Kidney (tissue), 22 donors: ENCODE measurements at places on chromosomes 6 and 20. TPM values are rescaled to one million over a fixed set of nuclear protein-coding genes. Genes with fewer than 3 reads are reported as not detected.
A peak's percentile ranks its signal among the peaks of the same experiment; 100 is the strongest.

GRCh38 chr6:166691746-166692145 lies 64.7 kb upstream of the RPS6KA2 start:
- H3K36me3 ChIP-seq: no peaks in the 10 kb centered on the region
- no peak overlapping the region for H3K27ac ChIP-seq
- DNase-seq: peak; percentile 81
- no peaks in the 10 kb centered on the region for H3K27me3 ChIP-seq
- H3K4me1 ChIP-seq: no peaks in the 10 kb centered on the region

DNA sequence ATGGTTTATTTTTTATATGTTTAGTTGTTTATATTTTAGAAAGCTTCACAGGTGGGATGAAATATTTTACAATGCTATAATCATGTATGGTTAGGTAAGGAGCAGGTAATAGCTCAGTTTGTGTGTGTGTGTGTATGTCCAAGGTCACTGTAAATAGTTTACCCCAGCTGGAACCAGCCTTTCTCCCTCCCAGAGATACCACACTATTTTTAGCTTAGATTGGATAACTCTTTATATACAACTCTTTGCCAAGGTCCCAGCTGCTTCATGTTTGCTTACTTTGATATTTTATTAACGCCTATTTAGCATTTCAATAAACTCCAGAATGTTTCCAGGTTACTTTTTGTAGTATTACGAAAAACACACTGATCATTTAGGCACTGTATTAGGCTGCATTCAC lies 1.8 kb upstream of the PEX7 start:
- no peak overlapping the region for H3K27ac ChIP-seq
- H3K4me3 ChIP-seq: no peak overlapping the region
- no peaks in the 10 kb centered on the region for H3K4me1 ChIP-seq
- no peaks in the 10 kb centered on the region for H3K27me3 ChIP-seq

DNA sequence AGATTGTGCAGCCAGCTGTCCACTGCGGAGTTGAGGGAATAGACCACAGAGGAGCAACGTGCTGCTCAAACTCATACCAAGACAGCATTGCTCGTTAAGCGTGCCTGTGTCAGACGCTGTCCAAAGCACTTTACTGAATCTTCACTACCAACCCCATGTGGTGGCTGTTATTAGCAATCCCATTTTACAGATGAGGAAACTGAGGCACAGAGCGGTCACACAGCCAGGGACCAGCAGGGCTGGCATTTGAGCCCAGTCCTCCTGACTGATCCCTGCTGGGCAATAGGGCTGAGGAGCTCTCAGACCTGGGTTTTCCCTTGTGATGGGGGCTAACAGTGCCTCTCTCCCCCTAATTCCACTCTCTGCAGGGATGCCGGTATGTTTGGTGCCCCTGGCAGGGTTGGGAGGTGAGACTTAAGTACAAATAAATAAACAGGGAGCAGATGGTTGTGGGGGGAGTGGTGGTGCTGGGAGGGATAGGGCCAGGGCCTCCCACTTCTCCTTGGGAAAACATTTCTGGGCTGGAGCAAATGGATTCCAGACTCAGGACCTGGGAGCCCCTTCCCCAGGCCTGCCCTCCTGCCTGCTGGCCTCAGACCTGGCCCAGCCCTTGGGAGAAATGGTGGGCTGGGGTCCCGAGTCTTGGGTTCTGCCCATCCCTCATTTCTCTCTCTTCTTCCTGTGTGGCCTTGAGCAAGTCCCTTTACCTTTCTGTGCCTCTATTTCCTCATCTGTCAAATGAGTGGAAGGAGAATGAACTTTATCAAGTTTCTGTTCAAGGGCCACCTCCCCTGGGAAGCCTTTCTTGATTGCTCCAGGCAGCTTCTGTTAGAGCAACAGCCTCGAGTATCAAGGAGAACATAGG lies 17.7 kb downstream of the SRXN1 start:
- no peak for DNase-seq
- H3K36me3 ChIP-seq: no peaks in the 10 kb centered on the region
- H3K4me3 ChIP-seq: no peak overlapping the region
- H3K27me3 ChIP-seq: no peaks in the 10 kb centered on the region

DNA sequence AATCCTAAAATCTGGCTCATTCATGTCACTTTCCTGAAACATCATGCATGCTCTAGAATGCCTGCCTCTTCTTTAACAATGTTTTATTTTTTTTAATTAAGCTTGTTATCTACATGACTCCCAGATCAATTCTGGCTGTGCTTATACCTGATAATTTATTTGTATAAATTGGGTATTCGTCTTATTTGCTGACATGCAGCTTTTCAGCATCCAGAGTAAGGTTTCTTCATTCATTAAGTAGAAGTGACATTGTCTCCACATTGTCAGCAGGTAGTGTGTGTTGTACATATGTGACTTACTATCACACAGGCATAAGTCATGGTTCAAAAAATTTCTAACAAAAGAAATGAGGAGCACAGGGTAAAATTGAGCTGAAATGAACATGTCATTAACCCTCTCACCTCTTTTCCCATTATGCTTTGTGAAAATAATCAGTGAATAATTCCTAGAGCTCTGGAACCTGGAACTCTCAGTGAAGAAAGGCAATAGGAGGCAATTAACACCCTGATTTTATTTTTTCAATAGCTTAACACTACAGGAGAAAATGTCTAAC lies 157.4 kb downstream of the OPRM1 start:
- H3K4me1 ChIP-seq: peaks cover 2% of the 10 kb centered on the region
- no peaks in the 10 kb centered on the region for H3K27me3 ChIP-seq
- H3K36me3 ChIP-seq: no peaks in the 10 kb centered on the region

GRCh38 chr6:42781546-42781795 lies 381 bp upstream of the BICRAL start:
- no peaks in the 10 kb centered on the region for H3K27me3 ChIP-seq
- peak overlapping the region; percentile 78 for H3K27ac ChIP-seq
- DNase-seq: no peak
- H3K36me3 ChIP-seq: no peaks in the 10 kb centered on the region
- H3K4me1 ChIP-seq: peaks cover 7% of the 10 kb centered on the region

- no peak for DNase-seq
- no peaks in the 10 kb centered on the region for H3K36me3 ChIP-seq
- H3K27ac ChIP-seq: peak overlapping the region; percentile 99
- H3K4me3 ChIP-seq: no peak overlapping the region
- no peaks in the 10 kb centered on the region for H3K27me3 ChIP-seq
These were observed 1.3 kb upstream of the SDCBP2 start for GRCh38 chr20:1330075-1330830.

DNA sequence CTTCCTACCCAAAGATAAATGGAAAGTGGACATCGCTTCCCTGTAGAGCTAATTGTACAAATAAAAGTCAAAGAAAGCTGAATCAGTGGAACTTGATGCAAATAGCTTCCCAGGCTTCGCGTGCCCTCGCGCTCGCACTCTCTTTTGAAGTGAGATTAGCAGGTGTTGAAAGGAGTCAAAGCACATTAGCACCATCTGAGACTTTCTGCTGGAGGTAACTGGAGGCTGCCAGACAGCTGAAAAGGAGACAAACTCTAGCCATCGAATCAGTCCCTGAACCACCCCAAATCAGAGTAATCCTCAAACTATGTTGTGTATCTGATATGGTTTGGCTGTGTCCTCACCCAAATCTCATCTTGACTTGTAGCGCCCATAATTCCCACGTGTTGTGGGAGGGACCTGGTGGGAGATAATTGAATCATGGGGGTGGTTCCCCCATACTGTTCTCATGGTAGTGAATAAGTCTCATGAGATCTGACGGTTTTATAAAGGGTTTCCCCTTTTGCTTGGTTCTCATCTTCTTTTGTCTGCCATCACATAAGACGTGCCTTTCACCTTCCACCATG lies 23.7 kb downstream of the SULF2 start:
- no peaks in the 10 kb centered on the region for H3K4me1 ChIP-seq
- no peaks in the 10 kb centered on the region for H3K27me3 ChIP-seq
- H3K36me3 ChIP-seq: no peaks in the 10 kb centered on the region
- H3K27ac ChIP-seq: no peak overlapping the region
- DNase-seq: peak; percentile 37

DNA sequence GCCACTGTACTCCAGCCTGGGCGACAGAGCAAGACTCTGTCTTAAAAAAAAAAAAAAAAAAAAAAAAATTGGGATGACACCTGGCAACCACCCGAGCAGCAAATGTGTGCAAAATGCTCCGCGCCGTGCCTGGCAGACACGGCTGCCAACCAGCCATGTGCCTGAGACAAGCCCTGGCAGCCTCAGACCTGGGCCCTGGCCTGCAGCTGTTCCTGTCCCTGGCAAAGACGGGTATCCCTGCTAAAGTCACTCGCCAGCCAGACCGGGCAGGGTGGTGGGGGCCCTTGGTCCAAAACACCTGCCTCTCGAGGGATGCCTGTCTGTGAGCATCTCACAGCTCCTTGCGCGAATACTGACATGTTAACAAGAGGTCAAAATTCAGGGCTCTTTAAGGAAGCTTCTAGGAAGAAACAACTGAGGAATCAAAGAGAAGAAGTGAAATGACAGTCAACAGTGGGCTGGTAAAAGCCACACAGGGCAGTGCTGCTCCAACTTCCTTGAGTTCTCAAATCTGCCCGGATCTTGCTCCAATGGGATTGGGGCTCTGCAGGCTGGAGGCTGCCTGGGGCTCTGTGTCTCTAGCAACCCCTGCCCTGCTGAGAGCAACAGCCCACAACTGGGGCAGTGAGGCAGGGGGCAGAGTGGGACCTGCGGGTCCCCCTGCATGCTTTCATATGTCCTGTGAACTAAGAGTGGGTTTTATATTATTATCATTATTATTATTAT lies 53.4 kb downstream of the SYTL3 start:
- H3K4me3 ChIP-seq: no peak overlapping the region
- H3K4me1 ChIP-seq: peaks cover 27% of the 10 kb centered on the region
- H3K36me3 ChIP-seq: no peaks in the 10 kb centered on the region
- H3K27ac ChIP-seq: no peak overlapping the region

DNA sequence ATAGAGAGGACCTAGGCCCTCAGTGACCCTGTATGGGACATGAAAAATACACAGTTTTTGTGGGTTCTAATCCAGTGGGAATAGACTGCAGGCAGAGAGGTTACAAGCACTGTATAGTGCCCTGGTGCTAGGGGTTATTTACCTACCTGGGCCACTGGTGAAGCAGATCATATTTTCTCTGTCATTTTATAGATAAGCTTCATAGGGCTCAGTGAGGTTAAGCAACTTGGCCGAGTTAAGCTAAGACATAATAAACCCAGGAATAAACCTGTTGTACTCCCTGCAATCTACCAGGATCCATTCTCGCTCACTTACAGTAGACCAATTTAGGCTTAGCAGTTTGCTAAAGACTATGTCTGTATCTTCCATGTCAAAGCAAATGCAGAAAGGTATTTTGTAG lies 340.6 kb upstream of the KHDRBS2 start:
- DNase-seq: no peak
- no peak overlapping the region for H3K27ac ChIP-seq
- no peak overlapping the region for H3K4me3 ChIP-seq
- no peaks in the 10 kb centered on the region for H3K36me3 ChIP-seq
- no peaks in the 10 kb centered on the region for H3K4me1 ChIP-seq

GRCh38 chr6:143505537-143505936 lies 6.0 kb downstream of the FUCA2 start:
- no peak overlapping the region for H3K27ac ChIP-seq
- no peak for DNase-seq

DNA sequence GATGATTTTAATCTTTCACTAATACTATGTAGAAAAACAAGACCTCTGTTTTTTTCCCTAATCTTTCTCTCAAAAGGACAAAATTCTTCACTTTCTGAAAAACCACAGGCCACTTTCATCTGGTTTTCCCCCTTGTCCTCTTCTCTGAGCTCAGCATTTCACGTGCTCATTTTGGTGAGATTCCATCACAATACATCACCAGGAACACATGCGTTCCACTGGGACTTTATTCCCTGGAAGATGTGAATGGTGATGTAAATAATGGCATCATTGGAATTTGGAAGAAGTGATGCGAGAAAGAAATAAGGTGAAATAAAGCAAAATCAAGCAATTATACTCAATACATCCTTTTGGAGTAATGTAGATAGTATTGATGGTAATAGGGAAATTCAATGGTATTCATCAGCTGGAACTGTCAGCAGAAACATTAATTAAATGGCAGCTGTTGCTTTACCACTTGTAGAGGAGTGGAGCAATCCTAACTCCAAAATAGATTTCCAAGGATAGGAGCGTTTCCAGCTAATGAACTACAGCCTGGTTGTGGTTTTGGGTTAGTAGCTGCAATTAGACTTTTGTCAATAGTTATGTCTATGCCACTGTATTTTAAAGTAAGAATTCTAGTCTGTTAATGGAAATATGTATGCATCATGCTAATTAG lies 11.5 kb downstream of the FILIP1 start:
- no peak overlapping the region for H3K4me3 ChIP-seq
- H3K27me3 ChIP-seq: no peaks in the 10 kb centered on the region
- no peaks in the 10 kb centered on the region for H3K4me1 ChIP-seq
- DNase-seq: no peak
- H3K36me3 ChIP-seq: no peaks in the 10 kb centered on the region
- H3K27ac ChIP-seq: no peak overlapping the region

DNA sequence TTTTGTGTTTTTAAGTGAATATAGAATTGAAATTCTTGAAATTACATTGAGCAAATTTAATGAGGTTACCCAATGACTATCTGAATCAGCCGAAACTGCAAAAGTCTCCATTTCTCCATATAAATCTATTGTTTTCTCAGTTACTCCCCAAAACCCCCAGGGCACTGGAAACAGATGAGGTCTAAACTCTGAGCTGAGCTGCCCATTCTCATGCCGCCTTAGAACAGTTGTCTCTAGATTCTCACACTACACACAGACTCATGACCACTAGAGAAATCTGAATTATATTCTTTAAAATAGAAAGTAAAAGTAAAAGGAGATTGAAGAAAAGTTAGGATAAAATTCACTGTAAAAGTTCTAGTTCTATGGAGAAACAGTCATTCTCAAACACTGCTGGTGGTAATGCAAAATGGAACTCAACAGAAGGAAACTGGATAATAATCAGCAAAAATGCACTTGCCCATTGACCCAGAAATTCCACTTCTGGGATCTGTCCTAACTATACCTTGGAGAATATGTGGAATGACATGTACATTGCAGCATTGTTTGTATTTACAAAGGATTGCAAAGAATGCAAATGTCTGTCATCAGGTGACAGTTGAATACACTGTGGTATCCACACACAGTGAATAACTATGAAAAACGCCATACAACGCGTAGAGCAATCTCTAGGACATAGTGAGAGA lies 125.5 kb downstream of the IPCEF1 start:
- no peak overlapping the region for H3K27ac ChIP-seq
- H3K4me3 ChIP-seq: no peak overlapping the region
- no peaks in the 10 kb centered on the region for H3K36me3 ChIP-seq
- H3K27me3 ChIP-seq: no peaks in the 10 kb centered on the region

DNA sequence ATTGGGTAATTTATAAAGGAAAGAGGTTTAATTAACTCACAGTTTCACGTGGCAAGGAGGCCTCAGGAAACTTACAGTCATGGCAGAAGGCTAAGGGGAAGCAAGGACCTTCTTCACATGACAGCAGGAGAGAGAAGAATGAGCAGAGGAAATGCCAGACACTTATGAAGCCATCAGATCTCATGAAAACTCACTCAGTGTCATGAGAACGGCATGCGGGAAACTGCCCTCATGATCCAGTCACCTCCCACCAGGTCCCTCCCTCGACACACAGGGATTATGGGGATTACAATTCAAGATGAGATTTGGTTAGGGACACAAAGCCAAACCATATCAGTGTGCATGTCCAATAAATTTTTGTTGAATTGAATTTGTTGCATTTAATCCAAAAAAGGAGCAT lies 52.0 kb downstream of the ECT2L start:
- no peak overlapping the region for H3K27ac ChIP-seq
- DNase-seq: no peak
- H3K4me1 ChIP-seq: no peaks in the 10 kb centered on the region
- H3K27me3 ChIP-seq: no peaks in the 10 kb centered on the region
- no peaks in the 10 kb centered on the region for H3K36me3 ChIP-seq

PM20D2 gene
- 14.4 TPM for total RNA-seq

LPIN3 gene
- total RNA-seq: 31.6 TPM

ACTR5 gene
- total RNA-seq: 8.4 TPM

MOXD1 gene
- total RNA-seq: 35.9 TPM

TGM2 gene
- total RNA-seq: 611 TPM
